Transverse colon (tissue), 4 donors: ENCODE measurements at places on chromosomes 7 and 10. TPM values are rescaled to one million over a fixed set of nuclear protein-coding genes. Genes with fewer than 3 reads are reported as not detected.
A peak's percentile ranks its signal among the peaks of the same experiment; 100 is the strongest.

The RAB19 gene
- 17.7 TPM for total RNA-seq

The PDK4 gene
- 510 TPM for total RNA-seq

The LRRC61 gene
- total RNA-seq = 14.3 TPM

The CRHR2 gene
- not detected for total RNA-seq

The SSC4D gene
- total RNA-seq = not detected

The TIAL1 gene
- total RNA-seq = 67.3 TPM

The TLX1 gene
- total RNA-seq = 0.60 TPM

The KIAA1217 gene
- total RNA-seq = 56.5 TPM

DNA sequence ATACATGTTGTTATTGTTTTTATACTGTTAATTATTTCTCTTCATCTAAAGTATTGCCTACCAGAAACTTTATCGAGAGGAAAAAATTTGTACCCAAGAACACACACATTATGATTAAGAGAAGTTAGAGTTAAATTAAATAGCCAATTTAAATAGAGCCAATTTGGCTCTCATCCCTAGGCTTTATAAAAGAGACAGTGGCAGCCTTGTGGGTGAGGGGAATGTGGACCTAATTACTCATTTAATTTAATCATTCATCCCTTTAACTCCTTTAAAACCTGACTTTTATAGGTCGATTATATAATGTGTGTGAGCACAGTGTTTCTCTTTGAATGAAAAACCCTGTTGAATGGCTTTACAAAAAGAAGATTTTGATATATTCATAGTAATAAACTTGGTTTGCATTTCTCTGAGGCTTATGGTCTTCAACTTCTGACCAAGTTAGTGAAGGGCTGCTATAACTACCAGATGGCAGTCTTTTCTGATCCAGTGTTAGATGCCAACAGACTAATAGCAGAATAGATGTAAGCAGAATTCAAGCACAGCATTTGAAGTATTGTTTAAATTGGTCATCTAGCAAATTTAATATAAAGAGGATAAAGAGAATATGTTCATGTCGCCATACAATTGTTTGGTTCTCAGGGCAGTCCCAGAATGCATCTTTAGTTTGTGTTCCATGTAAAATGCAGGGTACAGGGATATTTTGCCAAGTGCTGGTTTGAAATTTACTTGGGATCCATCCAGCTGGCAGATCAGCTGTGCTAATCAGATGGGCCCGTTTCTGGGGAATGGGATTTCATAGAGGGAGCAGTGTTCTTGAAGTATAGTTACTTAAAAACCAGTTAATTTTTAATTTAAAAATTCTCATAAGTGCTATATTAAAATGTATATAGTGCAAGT is 25.3 kb downstream of the ADD3 start:
- no peak for DNase-seq

DNA sequence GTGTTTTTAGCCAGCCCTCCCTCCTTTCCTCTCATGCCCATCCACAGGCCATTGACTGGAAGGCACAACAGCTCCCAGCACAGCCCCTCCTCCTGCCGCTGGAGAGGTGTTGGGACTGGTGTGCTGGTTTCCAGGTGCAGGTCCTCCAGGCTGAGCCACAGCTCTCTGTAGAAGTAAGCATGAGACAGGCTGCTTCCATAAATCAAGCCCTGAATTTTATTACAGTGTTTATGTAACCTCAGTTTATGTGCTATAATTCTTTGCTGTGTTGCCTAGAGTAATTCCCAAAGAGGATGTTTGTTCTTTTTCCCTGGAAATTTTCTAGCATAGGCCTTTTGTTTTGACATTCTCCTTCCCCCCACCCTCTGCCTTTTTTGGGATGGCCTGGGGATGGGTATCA is 445.8 kb downstream of the AUTS2 start:
- peak; percentile 9 for DNase-seq

DNA sequence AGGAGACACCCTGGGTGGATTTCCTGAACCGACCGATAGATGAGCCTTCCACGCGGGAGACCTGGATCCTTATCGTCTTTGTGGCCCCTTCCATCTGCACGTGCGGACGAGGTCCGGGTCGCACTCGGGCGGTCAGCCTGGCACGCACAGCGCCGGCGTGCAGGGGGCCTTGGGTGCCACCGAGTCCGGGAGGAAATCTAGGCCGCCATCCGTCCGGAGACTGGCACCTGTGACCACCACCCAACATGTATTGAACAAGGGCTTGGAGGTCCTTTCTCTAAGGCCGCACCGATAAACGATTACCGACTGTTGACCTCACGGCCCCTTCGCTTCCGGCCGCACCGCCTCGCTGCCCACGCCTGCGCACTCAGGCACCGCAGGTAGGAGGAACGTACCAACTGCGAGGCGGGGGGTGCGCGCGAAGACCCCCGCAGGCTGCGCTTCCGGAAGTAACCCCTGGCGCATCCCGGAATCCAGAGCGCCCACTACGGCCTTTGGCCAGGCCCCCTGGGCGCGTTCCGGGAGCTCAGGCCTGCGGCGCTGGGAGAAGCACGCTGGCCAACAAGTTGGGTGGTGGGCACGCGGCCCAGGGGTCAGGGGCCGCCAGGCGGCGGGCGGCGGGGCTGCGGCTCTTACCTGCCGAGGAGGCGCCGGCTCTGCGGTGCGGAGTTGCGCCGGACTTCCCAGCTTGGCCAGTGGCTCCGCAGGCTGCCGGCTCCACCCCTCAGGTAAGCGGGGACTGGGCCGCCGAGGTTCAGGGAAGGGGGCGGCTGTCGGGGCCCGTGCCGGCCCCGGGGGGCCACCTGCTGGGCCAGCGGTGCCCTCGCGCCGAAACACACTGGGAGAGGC is at the start of the genes ACTR3C and LRRC61:
Gene ACTR3C (minus strand): TSS at position 713 of the 849 bp plus-strand sequence. CDS start 28,249 bp downstream, outside the sequence.
Gene LRRC61 (plus strand): TSS at position 523 of the 849 bp plus-strand sequence. CDS start 13,507 bp downstream, outside the sequence.
- DNase-seq = peak; percentile 77

DNA sequence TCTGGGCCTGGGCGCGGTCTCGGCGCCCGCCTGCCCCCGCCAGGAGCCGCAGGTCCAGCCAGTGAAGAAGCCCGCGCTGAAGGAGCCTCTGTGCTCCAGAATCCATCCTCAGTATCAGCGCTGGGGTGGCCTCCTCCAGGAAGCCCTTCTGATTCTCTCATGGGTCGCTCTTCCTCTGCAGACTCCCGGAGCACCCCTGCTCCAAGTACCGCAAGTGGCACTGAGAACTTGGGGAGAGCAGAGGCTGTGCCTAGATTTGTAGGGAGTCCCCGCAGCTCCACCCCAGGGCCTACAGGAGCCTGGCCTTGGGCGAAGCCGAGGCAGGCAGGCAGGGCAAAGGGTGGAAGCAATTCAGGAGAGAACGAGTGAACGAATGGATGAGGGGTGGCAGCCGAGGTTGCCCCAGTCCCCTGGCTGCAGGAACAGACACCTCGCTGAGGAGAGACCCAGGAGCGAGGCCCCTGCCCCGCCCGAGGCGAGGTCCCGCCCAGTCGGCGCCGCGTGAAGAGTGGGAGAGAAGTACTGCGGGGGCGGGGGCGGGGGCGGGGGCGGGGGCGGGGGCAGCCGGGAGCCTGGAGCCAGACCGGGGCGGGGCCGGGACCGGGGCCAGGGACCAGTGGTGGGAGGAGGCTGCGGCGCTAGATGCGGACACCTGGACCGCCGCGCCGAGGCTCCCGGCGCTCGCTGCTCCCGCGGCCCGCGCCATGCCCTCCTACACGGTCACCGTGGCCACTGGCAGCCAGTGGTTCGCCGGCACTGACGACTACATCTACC is at the start of gene ALOX5:
Gene ALOX5 (plus strand): TSS at position 641 of the 774 bp plus-strand sequence. CDS start 64 bp downstream, at position 705.
- peak; percentile 79 for DNase-seq

DNA sequence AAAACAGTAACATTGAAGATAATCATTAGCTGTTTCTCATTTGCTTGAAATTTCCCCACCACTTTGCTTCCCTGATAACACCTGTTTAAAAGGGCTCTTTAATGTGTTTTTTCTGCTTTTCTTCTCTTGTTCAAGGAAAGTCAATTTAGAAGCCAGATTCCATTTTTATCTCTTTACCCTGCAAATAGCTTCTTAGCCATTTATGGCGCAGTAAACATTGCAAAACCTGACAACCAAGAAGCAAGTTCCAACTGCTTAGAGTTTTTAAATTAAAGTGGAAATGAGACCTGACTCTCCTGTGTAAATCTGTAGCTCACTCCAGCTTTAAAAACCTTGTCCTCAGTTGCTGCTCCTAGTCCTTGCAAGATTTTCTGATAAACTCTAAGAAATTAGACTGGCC is 30.1 kb downstream of the SGPL1 start:
- no peak for DNase-seq

DNA sequence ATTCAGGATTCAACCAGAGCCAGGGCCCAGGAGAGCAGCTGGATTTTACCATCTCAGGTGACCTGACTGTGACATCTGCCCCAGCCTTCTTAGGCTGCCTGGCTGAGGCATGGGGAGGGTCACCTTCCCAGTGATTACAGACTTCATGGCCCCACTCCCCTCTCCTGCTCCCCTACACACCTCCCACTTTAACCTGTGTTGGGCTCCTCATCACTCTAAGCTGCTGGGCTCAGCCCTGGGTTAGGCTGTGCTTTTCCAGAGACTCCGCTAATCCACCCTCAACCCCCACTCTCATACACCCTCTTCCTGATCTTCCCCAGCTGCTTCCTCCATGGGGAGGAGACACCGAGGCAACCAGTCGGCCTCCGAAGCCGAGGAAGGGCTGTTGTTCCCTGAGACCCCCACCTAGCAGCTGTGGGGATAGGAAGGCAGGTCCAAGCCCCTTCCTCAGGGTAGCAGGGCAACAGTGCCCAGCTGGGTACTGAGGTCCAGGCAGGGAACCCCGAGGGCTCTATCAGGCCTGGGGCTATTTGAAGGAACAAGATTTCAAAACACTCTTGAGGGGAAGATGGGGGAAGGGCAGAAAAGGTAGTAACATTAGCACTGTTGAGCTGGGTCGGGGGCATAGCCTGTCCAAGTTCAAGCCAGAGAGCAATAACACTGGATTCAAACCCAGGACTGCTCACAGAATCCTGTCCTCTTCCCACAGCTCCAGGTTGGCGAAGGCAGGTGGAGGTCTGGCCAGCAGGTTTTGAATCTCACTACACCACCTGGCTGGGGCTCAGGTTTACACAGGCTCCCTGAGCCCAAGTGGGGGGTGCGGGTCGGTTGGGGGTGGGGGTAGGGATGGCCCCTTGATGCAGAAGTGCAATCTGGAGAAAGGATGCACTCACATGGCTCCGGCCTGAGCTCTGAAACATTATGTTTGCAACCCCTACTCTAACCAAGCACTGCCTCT is 1.8 kb downstream of the IMPDH1 start:
- DNase-seq = no peak

DNA sequence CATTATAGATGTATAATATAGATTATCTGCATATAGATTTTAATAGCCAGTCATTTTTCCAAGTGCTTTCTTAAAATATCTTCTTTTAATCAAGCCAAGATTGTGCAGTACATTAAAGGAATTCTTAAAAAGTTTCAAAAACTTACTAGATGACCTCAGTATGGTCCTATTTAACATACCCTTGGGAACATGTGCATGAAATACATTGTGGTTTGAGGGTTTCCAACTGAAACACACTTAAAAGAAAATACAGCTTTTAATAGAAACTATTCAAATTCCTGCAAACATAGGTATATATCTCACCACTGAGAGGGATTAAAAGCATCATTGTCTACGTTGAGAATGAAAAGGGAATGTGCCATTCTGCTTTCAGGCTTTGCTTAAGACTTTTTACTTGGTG is 364.9 kb downstream of the SUGCT start:
- no peak for DNase-seq

GRCh38 chr7:150846291-150847115 is 5.8 kb upstream of the AOC1 start:
- DNase-seq = no peak

DNA sequence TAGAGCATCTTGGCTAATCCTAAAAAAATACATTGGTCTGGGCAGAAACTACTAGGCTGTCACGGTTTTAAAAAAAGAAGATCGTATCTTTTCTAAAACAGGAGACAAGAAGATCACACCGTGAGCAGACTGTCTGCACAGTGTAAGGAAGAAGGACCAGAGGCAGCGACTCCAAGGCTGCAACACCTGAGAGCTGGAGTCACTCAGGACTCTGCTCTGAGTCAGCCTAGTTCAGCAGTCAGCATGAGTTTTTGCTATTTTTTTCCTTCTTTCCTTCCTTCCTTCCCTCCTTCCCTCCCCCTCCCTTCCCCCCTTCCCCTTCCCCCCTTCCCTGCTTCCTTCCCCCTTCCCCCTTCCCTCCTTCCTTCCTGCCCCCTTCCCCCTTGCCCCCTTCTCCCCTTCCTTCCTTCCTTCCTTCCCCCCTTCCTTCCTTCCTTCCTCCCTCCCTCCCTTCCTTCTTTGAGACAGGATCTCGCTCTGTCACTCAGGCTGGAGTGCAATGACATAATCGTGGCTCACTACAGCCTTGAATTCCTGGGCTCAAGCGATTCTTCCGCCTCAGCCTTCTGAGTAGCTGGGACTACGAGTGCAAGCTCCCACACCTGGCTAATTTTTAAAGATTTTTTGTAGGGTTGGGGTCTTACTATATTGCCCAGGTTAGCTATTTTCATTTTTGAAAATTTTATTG is 24.4 kb downstream of the BAG3 start:
- DNase-seq = no peak

GRCh38 chr7:332646-333392 is 42.8 kb downstream of the FOXL3 start:
- DNase-seq = peak; percentile 90
